ENCODE measurements at places on chromosomes 13 and 19.

DNA sequence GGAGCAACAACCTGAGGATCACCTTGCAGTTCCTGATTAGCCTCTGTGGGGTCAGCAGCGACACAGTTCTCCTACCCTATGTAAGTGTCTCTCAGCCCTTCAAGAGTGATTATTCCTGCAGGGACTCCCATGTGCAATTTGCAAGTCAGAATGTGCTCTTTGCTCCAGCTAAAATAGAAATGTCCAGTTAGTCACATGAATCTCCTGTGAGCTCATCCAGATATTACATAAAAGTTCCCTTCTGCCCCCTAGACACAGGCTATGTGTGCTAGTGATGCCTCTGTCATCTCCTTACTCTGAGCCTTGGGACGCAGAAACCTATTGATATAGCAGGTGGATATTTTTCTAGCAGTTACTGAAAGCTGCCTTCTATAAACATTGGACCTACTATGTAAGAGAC, 105.5 kb downstream of the ZAR1L start:
- no peak for DNase-seq

- peak; percentile 37 for DNase-seq
Observed at GRCh38 chr13:36193151-36193855, 21.1 kb downstream of the SOHLH2 start.

- no peak for DNase-seq
Observed at GRCh38 chr13:39528661-39528980, 74.4 kb downstream of the LHFPL6 start.

- peak; percentile 83 for DNase-seq
Observed at GRCh38 chr13:65597839-65598818, 1632.0 kb downstream of the PCDH9 start.

- no peak for DNase-seq
Observed at GRCh38 chr19:5456130-5456840, 1.1 kb downstream of the ZNRF4 start.

GRCh38 chr13:51945149-51945548, 66.1 kb downstream of the ATP7B start:
- no peak for DNase-seq

DNA sequence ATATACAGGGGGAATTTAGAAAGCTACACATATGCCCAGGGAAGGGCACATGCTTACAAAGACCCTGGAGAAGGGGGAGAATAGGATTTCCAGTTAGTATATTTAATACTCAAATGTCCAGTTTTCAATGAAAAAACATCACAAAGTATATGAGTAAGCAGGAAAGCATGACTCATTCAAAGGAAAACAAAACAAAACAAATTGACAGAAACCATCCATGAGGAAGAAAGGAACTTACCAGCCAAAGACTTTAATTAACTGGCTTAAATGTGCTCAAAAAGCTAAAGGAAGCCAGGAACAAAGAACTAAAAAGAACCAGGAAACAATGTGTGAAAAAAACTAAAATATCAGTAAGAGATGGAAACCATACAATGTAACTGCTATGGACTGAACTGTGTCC, 716.2 kb upstream of the ARGLU1 start:
- DNase-seq: peak; percentile 17

- DNase-seq: no peak
Observed at GRCh38 chr13:77703408-77703807, 5.9 kb downstream of the SLAIN1 start.

DNA sequence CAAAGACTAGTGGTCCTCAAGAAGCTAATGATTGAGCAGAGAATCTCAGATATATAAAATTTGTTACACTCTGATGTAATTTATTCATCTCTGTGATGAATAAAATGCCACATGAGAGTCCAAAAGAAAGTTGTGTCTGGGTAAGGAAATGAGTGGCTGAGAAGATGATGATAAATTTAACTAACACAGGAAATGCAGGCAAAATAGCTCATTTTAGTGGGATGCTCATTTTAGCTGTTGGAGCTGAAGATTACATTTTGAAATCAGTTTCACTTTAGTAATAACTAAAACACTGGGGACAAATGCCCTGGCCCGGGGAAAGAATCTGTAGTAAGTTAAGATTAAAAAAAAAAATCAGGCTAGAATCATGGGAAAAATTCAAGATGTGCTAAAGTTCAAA, 35.2 kb downstream of the SPRY2 start:
- DNase-seq: no peak

DNA sequence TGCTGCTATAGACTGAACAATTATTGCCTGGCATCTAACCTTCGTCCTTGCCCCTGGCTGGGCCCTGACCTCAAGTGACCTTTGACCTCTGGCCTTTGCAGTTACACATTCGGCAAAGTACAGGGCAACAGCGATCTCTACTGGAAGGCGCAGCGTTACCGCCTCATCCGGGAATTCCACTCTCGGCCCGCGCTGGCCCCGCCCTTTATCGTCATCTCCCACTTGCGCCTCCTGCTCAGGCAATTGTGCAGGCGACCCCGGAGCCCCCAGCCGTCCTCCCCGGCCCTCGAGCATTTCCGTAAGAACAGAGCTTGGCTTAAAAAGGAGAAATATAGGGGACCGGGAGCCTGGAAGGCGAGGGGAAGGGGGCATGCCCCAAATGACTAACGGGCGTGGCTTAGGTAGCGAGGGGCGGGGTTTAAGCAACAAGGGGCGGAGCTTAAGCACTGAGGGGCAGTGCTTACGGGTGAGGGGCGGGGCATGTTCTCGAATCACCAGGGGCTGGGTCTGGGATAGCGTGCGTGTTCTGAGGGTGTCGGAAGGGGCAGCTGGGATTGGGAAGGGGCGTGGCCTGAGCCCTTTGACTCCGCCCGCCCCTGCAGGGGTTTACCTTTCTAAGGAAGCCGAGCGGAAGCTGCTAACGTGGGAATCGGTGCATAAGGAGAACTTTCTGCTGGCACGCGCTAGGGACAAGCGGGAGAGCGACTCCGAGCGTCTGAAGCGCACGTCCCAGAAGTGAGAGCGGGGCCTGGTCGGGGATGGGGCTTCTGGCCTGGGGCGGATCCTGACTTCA, 52.7 kb downstream of the TRPM4 start:
- DNase-seq: no peak

GRCh38 chr19:28956421-28956820, 256.5 kb downstream of the UQCRFS1 start:
- DNase-seq: no peak

DNA sequence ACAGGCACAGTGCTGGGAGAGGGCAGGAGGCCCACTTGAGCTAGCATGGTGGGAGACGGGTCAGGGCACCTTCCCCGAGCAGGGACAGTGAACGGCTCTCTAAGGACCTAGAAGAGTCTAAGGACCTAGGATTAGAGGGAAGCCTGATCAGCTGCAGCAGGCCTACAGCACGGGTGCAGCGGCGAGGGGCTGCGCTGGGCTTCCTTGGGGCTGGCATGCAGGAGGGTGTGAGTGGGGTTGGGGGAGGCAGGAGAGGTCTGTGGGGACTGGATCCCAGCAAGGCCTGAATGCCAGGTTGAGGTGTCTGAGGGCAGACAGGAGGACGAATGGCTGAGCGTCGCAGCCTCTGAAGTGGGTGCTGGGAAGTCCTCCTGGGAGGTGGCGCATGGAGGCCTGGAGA, 3.6 kb downstream of the SCAF1 start:
- no peak for DNase-seq

DNA sequence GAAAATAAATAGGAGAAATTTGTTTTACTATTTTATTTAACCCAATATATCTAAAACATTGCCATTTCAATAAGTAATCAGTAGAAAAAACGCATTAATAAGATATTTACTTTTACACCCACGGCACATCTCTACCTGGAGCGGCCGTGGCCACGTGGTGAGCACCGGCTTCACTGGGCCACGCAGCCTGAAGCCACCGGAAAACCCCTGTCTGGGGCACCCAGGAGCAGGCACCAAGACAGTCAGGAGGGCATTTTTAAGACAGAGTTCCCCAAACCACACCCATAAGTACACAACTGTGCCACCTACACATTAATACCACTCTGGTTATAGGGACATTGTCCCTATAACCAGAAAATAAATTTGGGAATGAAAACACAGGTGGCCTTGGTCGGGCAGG, 80.9 kb downstream of the SPACA7 start:
- no peak for DNase-seq

GRCh38 chr13:111344471-111345191, 24.2 kb downstream of the TEX29 start:
- DNase-seq: no peak

GRCh38 chr13:43838909-43839308, 40.6 kb downstream of the CCDC122 start:
- peak; percentile 96 for DNase-seq

- DNase-seq: no peak
Observed at GRCh38 chr19:6212403-6213265, 67.1 kb downstream of the MLLT1 start.

- DNase-seq: no peak
Observed at GRCh38 chr19:6613711-6614110, 22.8 kb upstream of the CD70 start.

DNA sequence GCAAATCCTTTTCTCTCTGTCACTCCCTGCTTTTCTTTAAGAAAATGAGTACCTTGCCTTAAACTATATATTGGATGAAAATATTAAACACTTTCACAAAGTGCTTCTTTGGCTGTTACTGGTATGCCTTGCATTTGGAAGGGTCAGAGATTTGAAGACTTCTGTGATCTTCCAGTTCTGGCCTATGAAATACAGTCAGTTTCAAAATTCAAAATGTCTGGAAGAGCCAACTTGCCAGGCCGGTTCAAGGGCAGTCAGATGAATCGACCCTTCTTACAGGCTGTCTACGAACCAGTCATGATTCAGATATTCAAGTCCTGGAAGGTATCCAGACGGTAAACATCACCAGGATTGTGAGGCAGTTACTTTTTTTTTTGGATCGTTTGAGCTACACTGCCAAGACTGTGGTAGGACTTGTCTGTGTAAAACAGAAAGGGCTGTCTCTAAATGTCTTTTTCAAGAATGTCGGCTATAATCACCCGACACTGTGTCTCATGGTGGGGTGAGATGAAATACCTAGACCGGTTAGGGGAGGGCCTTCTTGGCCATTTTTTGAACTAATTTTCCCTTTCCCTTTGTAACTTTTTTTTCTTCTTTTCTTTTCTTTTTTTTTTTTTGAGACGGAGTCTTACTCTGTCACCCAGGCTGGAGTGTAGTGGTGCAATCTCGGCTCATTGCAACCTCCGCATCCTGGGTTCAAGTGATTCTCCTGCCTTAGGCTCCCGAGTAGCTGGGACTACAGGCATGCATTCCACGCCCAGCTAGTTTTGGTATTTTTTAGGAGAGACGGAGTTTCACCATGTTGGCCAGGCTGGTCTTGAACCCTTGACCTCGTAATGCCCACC, 11.2 kb downstream of the ACTN4 start:
- peak; percentile 97 for DNase-seq

- DNase-seq: no peak
Observed at GRCh38 chr19:7788178-7788932, 25.3 kb downstream of the CLEC4M start.

GRCh38 chr13:74767050-74767449, 632.8 kb upstream of the KLF12 start:
- DNase-seq: peak; percentile 87

- DNase-seq: no peak
Observed at GRCh38 chr19:33365691-33366090, 7.8 kb upstream of the CEBPG start.
